ENCODE measurements at places on chromosomes 3 and 15. TPM values are rescaled to one million over a fixed set of nuclear protein-coding genes. Genes with fewer than 3 reads are reported as not detected.

GRCh38 chr3:183085634-183086390 lies 13.5 kb downstream of the MCCC1 start:
- DNase-seq: no peak

DNA sequence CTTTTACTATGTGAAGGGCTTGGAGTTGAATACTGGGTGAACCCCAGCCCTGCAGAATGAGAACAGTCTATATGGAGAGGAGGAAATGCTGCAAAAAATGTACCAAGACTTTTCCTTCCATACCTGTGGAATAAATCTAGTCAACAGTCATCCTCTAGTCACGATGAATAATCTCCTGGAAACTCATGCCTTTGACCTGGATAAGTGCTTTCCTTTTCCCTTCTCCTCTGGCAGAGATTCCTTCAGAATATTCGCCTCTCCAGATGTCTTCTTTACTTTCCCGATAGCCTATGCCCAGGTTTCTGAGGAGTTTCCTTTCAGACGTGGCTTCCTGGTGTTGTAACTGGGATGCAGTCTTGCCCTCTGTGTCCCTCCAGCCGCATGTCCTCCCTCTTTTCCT lies 28.1 kb downstream of the CCNL1 start:
- DNase-seq: no peak

GRCh38 chr3:23203708-23204330 lies 692 bp downstream of the UBE2E2 start:
- no peak for DNase-seq

DNA sequence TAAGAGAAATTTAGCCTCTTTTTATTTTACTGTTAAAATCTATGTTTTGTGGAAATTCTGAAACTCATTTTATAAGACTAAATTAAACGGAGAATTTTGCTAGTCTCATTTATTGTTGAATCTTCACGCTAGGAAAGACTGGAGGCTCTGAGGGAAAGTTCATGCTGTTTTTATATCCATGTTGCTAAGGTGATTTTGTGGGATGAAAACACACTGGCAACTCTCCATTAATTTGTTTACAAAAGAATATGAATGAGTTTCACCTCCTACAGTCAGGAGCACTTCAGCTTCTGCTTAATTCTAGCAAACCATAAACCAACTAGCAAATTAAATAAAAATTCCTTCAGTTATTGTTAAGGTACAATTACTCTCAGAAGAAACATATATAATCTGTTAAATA lies 195.4 kb downstream of the RAP2B start:
- no peak for DNase-seq

DNA sequence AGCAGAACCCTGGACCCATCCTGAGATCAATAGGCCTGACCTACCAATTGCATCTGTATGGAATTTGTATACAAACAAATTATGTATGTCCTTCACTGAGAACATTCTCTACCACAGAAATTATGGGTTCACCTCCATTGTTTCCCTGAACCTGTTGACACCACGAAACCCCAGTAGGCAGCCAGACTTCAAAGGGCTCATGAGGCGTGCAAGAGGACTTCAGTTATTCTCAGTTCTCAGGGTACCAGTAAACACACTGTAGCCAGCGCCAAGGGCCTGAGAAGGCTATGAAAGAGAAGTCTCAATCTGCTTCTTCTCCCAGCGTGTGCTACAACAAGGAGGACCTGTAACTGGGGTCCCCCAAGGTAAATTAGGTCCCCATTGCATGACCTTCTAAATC lies 254.9 kb upstream of the GOLGA6L4 start:
- DNase-seq: no peak

- no peak for DNase-seq
These were observed 112.9 kb upstream of the SLC6A11 start for GRCh38 chr3:10702961-10703740.

- no peak for DNase-seq
These were observed 131.3 kb downstream of the TMEM108 start for GRCh38 chr3:133169331-133170068.

DNA sequence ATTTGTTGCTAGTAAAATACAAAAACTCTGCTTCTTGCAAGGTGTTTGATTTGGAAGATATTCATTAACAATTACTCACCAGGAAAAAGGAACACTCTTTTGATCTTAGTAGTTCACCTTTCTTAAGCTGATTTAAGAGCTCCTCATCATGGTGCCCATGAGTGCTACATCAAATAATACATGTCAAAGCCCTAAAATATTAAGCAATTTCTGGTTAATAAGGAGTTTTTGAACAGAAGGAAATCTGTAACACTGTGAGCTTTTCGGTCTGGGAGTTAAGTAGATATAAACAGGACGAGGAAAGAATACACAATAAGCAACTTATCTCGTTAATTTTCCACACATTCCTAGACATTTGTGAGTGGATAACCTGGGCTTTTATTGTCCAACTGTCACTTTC lies 83.9 kb upstream of the DCBLD2 start:
- DNase-seq: no peak

DNA sequence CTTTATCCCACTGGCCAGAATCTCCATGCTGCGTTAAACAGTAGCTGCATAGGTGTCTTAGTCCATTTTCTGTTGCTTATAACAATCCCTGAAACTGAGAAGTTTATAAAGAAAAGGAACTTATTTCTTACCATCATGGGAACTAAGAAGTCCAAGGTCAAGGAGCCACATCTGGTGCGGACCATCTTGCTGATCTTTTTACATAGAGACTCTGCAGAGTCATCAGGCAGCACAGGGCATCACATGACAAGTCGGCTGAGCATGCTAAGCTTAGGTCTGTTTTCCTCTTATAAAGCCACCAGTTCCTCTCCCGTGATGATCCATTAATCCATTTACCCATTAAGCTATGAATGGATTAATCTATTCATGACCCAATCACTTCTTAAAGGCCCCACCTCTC lies 22.4 kb upstream of the FAM174B start:
- no peak for DNase-seq

- no peak for DNase-seq
These were observed 13.6 kb upstream of the TATDN2 start for GRCh38 chr3:10234526-10235230.

DNA sequence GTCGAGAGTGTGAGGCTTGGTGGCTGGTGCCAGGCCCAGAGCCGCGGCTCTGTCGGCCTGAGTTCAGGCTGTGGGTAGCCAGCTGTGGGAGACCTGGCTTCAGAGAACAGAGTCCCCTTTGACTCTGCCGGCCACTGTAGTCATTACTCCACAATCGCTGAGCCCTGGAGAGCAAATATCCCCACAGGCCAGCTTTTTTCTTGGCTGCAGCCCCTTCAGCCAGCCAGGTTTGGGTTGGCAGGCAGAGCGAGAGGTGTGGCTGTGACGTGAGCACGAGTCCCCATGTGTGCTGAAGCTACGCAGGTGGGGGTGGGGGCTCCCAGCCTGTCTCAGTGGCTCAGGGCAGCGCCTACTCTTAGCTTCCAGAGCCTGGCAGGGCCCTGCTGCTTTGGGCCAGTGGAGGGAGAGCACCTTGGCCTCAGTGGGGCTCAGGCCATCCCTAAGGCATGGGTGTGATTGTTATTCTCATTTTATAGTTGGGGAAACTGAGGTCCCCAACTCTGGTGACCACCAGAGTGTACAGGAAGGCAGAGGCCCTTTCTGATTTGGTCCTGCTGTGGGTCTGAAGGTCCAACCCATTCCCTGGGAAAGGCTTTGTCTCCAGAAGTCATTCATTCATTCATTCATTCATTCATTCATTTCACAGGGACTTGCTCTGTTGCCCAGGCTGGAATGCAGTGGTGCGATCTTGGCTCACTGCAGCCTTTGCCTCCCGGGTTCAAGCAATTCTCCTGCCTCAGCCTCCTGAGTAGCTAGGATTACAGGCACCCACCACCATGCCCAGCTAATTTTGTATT lies 45.7 kb upstream of the LCTL start:
- DNase-seq: no peak

- no peak for DNase-seq
These were observed 15.9 kb upstream of the HES1 start for GRCh38 chr3:194119831-194120590.

DNA sequence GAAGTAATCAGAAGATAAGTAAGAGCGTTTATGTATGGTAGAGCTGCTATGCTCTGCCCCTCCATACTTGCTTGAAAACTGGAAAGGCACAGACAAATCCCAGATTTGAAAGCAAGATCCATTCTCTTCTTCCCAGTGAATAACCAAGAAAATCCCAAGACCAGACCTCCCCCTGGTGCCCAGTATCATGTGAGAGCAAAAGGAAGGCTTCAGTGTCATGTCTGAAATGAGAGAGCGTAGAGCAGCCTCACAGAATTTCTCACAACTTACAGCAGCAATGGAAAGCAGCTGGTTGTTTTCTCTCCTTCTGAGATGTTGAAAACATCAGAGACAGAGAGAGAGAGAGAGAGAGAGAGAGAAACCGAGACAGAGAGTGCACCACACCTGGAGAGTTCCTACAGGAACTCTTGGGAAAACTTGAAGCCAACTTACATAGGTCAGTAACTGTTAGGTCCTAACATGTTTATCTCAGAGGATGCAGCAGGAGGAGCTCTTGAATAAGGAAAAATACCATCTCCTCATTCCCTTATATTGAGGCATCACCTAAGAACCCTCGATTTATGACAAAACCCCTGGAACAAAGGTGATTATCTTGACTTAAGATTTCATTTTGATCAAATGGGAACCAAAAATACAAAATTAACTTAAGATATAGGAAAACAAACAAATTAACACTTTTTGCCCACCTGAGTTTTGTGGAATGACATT lies 273.3 kb downstream of the NSUN3 start:
- DNase-seq: no peak

DNA sequence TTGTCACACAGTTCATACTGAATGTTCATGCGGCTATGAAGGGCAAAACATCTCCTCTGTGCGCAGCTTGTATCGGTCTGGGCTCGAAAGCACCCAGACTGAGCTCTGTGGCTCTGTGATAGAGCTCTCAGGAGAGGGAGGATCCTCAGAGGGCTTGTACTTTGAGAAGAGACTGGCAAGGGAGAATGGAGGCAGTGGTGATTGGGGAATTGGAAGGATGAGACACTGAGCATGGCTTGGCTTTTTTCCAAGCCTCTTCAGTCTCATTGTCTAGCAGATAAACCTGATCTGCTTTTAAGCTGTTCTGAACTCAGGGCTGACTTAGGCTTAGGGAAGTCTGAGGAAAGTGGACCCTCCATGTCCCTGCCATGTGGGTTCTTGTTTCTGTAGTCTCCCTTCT lies 43.0 kb downstream of the RAD54L2 start:
- no peak for DNase-seq

GRCh38 chr3:151976211-151977050 lies 103.0 kb downstream of the SUCNR1 start:
- no peak for DNase-seq

GRCh38 chr3:167909504-167909896 lies 174.0 kb downstream of the SERPINI1 start:
- no peak for DNase-seq

- no peak for DNase-seq
These were observed 30.8 kb upstream of the PSTPIP1 start for GRCh38 chr15:76964157-76964556.

DNA sequence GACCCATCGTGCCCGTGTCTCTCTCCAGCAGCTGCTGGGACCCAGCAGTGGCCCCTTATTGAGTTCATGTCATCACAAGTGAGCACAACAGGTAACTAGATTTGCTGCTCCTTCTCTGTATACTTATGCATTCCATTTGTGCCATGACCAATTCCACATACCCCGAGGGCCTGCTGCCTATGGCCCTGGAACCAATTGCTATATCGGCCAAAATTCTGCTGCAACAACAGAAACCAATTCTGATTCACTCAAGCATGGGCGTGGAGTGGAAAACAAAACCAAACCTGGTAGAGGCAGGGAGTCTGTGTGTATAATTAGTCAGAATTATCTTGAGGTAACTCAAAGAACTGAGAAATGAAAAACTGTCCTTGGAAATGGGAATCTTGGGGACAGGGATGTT lies 516.6 kb downstream of the EPHB1 start:
- DNase-seq: no peak

GRCh38 chr3:48565591-48566400 lies 2.2 kb upstream of the UCN2 start:
- peak; percentile 39 for DNase-seq

- DNase-seq: no peak
These were observed 444.9 kb upstream of the TBL1XR1 start for GRCh38 chr3:177642042-177642803.

DNA sequence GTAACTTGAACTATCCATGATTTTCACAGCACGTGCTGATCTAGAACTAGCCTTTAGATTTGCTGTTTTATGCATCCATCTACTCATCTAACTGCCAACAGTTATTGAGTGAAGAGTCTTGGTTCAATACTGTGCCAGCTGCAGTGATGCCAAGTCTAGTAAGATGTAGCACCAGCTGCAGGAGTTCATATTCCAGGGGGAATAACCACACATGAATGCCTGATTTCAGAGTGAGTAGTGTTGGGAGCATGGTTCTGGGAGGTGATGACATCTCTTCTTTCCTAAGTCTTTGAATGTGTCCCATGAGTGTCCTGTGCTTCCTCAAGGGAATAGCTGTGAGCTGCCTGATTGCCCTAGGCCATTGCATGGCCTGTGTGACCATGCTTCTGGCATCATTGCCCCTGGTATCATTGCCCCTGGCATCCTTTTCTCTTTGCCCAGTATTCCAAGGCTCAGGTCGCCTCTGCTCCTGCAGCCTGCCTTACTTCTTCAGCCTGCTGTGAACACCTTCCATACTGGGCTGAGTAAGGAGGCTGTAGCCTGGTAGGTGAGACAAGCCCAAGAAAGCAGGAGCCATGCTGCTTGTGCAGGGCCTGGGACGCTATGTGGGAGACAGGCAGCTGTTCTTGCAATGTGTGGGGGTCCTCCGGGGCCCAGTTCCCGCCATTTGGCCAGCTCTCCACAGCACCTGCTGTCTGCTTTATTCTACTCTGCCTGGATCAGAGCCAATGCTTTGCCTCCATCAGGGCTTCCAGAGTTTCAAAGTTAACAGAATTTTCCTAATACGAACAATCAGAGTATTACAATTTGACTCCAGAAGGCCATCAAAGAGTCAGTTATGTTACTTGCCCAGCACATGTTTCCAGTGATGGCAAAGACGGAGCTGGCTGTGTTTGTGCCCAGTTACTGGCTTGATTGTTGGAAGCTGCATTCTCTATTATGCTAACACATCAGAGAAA lies 73.2 kb downstream of the CLSTN2 start:
- DNase-seq: no peak

DNA sequence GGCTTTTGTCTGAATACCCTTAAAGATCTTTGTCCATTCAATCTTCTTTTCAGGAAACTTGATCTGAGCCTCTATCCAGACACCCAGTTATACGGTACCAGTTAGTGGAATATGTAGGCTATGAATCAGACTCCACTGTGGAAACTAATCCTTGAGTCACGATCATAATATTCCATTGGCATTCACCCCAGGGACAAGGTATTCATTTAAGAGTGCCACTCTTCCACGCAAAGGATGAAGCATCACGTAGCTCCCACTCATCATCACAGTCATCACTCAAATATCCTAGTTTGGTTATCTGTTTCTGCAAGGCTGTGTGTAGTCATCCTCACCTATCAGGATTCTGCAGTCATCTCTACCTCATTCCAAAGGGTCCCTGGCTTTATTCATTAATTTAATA lies 85.6 kb downstream of the NEDD4 start:
- DNase-seq: no peak

Gene SLC9C1
- not detected for total RNA-seq

Gene SPATA12
- not detected for total RNA-seq

Gene TRIM42
- not detected for total RNA-seq

Gene CSPG5
- 0.30 TPM for total RNA-seq

Gene MINAR1
- total RNA-seq: 0.30 TPM

Gene CCDC80
- 0.25 TPM for total RNA-seq

Gene CD276
- 0.88 TPM for total RNA-seq

Gene SENP2
- total RNA-seq: 32.8 TPM
